Activated CD8-positive, alpha-beta memory T cell treated with anti-CD3 and anti-CD28 coated beads, Interleukin-2, amount 50 U/mL, for 48 hours (primary cell): ENCODE measurements at places on chromosomes 4 and X.

DNA sequence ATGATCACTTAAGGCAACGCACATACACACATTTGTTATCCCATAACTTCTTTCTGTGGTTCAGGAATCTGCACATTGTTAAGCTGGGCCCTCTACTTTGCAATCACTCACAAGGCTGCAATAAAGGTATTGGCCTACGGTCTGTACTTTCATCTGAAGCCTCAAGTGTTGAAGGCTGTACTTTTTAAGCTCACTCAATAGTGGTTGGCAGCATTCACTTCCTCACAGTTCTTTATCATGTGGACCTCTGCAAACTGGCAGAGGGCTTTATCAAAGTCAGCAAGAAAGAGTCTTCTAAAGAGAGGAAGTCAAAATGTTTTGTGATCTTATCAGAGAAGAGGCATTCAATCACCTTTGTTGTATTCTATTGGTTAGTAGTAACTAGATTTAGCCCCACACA is 301.4 kb upstream of the EPHA5 start:
- no peak for DNase-seq

- DNase-seq = no peak
Measured at GRCh38 chr4:77002321-77003107, 53.0 kb downstream of the SEPTIN11 start.

DNA sequence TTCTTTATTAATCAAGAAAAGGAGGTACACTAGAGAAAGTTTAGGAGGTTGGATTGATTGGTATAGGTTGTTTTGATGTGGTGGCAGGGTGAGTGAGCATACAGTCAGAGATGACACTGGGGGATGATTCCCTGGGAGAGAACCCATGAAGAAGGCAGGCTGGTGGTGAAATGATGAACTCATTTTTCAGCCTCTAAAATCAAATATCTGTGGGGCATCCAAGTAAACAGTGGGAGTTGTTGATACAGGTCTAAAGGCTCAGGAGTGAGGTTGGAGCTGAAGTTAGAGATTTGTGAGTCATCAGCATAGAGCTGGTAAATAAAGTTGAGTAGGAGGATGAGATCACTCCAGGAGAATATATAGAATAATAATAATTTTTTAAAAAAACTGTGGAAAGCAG is 10.0 kb upstream of the AP1S2 start:
- DNase-seq = no peak

DNA sequence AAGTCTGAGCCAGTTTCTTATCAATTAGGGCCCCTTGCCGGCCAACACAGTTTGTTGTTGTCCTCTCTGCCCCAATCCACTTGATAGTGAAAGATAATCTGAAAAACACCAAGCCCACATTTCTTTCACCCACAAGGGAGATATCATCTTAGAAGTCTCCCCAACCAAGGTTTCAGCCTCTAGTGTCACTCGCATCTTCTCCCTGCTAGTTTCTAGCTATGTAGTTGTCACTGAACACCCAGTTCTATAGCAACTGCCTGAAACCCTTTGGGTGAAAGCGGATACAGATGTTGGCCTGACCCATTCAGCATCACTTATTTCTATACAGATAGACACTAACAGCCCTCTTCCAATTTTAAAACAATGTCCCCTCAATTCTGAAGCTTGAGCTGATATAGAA is 116.3 kb downstream of the BMP15 start:
- DNase-seq = no peak

GRCh38 chrX:12929701-12930100 is 23.3 kb downstream of the TLR8 start:
- DNase-seq = no peak

DNA sequence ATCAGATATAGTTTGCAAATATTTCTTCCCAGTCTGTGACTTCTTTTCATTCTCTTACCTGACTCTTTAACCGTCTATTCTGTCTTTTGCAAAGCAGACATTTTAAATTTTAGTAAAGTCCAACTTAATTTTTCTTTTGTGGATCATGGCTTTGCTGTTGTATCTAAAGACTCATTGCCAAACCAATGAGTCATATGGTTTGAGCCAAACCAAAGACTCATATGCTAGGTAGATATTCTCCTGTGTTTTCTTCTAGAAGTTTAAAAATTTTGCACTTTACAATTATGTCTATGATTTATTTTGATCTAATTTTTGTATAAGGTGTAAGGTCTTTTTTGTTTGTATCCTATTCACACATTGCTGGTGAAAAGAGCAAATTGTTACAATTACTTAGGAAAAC is 446.8 kb downstream of the ANKRD50 start:
- no peak for DNase-seq

DNA sequence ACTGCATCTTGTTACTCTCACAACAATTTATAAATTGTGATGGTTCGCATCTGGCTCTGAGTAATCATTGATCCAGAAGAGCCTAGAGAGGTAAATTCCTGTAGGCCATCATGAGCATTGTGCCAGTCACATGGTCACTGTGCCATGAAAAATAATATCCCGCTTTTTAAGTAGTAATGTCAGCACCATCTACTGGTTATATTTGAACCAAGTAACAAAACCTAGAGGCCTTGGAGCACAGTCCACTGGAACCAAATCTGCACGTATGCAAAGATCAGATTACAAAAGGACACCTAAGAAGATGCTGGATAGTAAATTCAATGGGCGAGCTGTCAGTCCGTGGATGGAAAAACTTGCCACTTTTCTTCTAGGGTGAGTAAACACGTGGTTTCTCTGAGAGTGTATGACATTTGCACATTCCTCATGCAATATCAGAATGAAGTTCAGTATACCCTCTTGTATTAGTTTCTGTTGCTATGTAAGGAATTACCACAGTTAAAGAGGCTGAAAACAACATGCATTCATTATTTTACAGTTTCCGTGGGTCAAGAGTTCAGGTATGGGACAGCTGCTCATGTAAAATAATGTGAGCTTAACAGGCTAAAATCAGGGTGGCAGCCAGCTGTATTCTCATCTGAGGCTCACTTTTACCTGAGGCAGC is 26.8 kb downstream of the FAM114A1 start:
- no peak for DNase-seq
